Prostate gland (tissue), 2 donors: ENCODE measurements at places on chromosomes 12 and 14.

DNA sequence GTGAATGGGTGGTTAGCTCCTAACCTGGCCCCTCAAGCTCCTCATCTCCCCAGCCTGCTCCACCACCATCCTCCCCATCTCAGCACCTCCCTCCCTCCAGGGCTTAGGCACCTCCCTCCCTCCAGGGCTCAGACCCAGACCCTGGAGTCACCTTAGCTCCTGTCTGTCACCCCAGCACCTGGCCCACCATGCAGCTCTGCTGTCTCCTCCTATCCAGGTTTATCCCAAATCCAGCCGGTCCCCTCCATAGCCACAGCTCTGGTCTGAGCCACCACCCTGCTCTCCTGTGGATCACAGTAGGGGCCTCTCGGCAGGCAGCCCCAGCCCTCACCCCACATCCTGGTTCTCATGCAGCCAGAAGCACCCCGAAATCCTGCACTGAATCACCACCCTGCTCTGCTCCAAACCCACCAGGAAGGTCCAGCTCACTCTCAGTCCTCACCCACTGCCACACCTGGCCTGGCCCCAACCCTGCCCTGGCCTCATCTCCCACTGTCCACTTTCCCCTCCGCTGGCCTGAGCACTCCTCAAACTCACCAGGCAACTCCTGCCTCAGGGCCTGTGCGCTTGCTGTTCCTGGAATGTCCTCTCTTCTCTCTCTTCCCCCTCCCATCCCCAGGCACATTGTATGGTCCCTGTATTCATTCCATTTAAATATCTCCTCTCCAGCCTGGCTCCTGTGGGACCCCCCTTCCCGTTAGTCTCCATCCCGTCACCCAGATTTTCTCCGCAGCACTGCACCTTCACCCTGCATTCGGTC, 62.6 kb downstream of the DIO3 start:
- DNase-seq, result no peak

- DNase-seq, result no peak
Observed at GRCh38 chr12:95118138-95118787, 44.8 kb upstream of the NR2C1 start.

DNA sequence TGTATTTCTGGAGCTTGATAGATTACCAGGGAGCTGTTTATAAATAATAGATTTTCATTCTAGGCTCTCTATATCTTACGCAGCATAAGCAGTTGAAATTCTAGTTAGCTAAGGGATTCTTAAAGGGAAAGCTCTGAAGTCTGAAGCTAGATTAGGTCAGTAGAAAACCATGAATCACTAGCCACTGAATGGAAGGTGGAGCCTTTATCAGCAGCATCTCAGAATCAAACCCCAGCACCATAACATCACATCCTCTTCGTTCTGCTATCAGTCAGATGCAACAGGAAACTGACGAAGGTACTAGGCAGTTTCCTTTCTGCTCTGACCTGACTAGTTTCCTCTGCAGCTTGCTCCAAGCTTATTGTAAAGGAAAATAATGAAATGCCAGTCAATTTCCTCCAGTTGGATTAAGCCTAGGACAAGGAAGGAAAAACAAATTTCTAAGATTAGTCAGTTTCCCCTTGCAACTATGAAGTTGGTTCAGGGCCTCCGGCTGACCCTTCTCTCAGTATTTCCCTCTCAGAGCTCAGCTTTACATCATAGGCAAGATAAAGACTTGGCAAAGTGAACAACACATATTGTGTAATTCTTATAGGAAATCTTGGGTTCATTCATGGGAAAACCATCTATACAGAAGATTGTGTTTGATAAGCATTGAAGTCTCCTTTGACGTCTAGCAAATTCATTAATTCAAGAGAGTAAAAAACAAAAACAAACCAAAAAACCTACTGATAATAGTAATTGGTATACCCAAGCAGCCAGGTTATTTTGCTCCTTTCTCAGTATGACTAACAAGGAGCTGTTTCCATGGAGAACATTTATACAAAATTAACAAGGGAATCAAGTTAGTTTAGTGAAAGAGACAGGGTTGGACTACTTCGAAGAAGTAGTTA, 43.4 kb upstream of the CFAP54 start:
- DNase-seq, result no peak

DNA sequence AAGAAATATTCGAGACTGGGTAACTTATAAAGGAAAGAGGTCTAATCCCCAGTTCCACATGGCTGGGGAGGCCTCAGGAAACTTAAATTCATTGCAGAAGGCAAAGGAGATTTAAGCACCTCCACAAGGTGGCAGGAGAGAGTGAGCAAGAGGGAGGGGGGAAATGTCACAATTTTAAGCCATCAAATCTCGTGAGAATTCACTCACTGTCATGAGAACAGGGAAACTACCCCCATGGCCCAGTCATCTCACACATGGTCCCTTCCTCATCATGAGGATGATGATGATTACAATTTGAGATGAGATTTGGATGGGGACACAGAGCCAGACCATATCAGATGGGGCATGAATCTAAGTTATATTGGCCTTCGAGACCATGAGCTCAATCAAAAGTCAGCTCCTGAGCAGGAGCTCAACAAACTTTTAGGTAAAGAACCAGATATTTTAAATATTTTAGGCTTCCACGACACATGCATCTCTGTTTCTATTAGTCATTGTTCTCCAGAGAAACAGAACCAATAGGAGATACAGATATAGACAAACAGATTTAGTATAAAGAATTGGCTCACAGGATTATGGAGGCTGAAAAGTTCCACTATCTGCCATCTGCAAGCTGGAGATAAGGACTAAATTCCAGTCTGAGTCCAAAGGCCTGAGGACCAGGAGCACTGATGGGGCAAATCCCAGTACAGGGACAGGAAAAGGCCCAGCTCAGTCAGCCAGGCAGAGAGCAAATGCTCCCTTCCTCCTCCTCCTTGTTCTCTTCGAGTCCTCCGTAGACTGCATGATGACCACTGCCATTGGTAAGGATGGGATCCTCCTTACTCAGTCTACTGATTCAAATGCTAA, 24.9 kb downstream of the DGLUCY start:
- DNase-seq, result no peak

- DNase-seq, result no peak
Observed at GRCh38 chr14:29446971-29447370, 480.7 kb downstream of the PRKD1 start.
